Activated CD4-positive, CD25-positive, alpha-beta regulatory T cell treated with anti-CD3 and anti-CD28 coated beads, Interleukin-2, amount 50 U/mL, for 72 hours (primary cell): ENCODE measurements at places on chromosomes 3 and 15.

DNA sequence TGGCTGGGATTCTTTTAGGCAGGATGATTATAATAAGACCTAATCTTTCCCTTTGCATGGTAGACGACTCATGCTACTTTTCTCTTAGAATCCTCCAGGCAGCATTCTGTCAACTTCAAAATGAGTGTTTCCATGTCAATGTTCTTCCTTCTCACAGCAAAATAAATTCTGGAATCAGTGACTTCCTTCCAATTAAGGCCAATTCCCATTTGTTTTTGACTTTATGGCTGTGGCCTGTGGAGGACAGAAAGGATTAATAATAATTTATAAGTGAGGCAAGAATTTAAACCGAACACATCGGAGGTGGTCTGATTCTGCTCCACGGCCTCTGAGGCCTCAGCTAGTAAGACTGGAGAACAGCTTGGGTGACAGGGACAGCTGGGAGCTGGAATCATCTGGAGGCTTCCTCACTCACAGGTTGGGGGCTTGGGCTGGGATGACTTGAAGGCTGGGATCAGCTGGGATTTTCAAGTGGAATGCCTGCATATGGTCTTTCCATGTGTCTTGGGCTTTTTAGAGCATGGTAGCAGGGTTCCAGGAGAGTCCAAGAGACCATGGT, 241.8 kb upstream of the MCTP2 start:
- DNase-seq, result no peak

DNA sequence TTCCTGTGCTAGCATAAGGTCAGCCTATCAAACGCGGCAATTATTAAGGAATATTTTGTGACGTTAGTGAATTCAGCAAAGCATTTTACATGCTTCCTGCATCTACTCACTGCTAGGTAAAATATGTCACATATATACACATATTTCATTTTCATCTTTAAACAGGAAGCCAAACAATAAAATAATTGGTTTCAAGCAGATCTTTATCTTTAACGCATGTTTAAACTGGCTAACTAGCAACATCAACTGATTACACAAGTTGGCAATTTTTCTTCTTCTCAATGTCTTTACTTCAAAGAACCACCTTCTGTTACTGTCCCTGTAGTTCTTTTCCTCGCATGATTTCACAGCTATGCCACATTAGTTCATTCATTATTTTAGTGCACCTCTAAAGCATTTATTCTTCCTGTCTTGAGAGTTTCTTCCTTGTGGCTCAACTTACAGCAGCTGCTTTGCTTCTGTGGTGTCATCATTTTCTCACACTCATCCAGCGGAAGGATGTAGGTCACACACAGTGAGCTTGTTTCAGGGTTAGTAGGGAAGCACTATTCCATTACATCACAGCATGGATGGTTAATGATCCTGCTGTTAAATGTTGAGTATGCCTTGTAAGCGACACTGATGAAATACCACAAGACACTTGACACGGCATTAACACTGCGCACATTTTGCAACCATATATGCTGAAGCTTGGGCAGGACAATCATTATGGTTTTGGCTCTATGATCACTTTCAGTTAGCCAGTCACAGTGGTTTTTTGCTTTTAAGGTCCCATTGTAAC, 2.3 kb upstream of the BCHE start:
- no peak for DNase-seq

GRCh38 chr3:46844881-46845312, 18.3 kb downstream of the MYL3 start:
- no peak for DNase-seq

DNA sequence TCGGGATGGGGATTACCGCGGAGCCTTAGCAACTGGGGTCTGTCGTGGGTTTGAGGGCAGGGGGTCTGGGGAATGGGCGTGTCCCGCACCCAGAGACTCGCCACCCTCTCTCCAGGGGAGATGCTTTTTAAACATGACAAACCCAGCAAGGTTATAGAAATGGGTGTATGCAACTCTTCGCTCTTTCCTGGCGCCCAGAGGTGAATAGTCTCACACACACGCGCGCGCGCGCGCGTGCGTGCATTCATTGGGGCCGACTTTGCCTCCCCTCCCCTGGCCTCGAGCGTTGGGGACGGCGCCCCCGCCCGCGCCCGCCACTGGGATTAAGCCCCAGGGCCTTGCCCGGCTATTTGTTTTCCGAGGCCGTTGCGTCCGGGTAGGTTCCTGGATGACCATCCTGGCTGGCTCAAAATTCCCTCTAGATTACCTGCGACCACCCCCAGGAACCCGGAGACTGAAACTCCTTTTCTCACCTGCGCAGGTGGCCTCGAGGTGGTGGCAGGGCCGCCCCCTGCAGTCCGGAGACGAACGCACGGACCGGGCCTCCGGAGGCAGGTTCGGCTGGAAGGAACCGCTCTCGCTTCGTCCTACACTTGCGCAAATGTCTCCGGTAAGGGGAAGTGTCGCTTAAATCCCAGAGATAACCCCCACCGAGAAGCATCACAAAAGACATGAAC, 777 bp downstream of the GPR160 start:
- peak; percentile 32 for DNase-seq

DNA sequence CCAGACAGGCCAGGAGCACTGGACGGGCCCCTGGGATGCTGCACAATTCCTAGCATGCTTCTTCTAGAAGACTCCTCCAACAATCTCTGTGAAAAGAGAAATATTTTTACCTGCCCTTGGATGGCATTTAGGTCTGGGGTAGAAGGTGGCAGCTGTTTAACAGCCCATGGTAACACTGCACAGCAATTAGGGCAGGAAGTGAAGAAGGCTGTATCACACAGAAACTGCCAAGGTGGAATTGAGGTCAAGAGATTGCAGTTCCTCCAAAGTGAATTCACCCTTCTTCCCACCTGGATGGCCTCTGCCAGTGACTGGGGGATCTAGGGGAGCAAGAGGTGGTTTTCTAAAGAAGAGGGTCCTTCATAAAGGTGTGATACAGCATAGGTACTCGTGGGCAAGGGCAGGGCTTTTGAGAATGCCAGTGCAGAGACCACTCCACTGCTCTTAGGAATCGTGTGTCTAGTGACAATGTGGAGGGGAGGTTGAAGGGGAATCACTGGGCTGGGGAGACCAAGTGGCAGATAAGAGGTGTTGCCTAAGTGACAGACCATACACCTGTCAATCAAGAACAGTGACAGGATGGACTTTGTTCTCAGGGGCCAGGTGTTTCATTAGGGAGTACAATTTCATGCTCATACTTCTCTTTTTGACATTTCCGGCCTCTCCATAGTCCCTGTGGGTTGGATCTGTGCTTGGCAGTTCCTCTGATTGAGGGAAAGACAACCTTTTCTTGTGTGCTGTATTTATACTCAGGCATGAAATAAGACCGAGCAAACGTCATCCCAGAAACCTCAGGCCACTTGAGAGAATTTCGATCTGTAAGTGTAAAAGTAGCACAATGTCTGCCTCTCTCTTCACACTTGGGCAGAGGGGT, 83.5 kb upstream of the BCL6 start:
- no peak for DNase-seq

DNA sequence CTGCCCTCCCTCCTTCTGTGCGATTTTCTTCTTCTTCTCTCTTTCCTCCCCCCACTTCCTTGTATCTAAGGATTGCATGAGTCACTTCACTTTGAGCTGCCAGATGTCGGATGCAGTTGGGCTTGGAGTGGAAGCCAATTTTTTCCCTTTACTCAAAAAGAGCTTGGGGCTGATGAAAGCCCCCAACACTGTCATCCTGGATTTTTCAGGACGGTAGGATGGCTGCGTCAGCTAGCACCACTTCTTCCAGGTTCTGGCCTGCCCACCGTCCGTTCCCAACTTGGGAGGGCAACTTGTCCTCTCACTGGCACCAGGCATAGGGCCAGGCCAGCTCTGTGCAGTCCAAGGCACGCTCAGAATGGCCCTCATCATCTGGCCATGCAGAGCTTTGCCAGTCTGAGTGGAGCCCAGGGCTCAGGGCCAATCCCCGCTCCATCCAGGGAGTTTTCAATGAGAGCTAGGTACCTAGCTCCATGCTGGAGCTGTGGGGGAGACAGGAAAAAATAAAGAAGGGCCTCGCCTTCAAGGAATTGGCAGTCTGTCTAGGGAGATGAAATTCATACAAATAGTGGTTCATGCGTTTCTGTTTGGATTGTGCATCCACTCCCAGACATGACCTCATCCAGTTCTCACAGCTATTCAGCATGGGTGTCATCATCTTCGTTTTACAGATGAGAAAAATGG, 47.7 kb upstream of the INSYN1 start:
- DNase-seq, result no peak

GRCh38 chr3:79157191-79157590, 610.6 kb downstream of the ROBO1 start:
- no peak for DNase-seq

- no peak for DNase-seq
These were observed 530.8 kb downstream of the FOXP1 start for GRCh38 chr3:71052716-71053115.

GRCh38 chr3:112128843-112129727, 4.0 kb downstream of the GCSAM start:
- no peak for DNase-seq

DNA sequence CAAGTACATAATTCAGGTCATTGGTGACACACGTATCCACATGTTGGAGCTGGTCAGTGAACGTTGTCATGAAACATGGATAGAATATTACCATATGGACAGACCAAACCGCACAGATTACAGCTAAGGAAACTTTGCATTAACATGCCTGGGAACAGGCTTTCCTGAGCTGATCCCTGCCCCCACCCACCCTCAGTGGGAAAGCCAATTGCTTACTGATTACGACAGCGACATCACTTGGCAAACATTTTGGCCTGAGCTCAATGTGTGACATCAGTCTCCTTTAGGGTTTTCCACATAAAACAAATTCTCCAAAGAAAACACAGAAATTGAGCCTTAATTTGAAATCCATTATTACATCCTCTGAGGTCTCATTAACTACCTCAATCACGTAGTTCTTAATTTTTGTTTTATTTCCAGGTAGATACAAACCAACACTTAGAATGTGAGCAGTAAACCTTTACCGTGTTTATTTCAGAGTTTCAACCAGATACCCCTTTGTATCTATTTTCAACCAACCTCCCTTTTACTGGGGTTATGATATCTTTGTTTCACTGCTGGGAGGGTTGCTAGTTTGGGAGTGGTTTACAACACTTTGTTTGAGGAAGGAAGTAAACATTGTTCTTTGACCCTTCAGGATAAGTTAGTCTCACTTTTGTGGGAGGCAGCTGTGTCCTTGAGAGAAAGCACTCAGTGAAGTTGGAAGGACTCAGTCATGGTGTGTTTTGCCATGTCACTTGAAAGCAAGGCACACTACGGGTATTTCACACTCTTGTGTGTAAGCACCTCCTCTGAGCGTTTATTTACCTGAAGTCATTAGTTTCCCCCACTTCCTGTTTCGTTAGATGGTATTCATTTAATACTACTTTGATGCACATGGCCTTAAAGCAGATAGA, 103.1 kb downstream of the CMSS1 start:
- no peak for DNase-seq

DNA sequence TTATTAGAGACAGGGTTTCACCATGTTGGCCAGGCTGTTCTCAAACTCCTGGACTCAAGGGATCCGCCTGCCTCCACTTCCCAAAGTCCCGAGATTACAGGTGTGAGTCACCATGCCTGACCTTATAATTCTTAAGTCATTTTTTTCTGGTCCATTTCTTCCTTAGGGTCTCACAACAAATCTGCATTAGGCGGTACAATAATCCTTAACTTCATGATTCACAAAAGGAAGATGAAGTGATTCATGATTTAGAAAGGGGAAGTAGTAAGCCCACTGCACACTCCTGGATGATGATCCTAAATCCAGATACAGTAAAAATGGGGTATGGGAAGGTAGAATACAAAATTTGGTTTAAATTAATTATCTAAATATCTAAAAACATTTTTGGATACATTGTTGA, 45.0 kb upstream of the TKT start:
- no peak for DNase-seq

- peak; percentile 42 for DNase-seq
These were observed 754 bp downstream of the B3GNT5 start for GRCh38 chr3:183253528-183254486.

DNA sequence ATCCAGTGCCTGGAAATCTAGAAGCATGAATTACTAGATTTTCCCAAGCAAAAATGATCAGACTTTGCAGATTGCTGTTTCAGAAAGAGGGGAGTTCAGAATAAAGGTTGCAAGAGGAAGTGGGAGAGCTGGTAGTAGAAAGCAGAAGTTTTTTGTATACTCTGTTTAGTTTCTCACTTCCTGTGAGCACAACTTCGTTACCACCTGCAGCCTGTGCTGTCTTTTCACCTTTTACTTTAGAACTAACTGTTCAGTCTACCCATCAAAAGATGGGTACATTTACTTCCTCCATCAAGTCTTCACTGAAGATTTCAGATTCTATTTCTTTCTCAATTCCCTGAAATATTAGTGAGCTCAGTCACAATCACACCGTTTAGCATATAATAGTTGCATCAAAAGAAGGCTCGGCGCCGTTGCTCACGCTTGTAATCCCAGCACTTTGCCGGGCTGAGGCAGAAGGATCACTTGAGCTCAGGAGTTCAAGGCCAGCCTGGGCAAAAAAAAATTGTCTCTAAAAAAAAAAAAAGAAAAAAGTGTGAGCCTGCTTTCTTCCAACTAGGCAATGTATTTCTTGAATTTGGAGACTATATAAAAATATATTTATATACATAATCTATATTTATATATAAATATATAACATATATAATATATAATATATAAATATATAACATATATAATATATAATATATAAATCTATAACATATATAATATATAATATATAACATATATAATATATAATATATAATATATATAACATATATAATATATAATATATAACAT, 1.8 kb upstream of the CEP97 start:
- no peak for DNase-seq

DNA sequence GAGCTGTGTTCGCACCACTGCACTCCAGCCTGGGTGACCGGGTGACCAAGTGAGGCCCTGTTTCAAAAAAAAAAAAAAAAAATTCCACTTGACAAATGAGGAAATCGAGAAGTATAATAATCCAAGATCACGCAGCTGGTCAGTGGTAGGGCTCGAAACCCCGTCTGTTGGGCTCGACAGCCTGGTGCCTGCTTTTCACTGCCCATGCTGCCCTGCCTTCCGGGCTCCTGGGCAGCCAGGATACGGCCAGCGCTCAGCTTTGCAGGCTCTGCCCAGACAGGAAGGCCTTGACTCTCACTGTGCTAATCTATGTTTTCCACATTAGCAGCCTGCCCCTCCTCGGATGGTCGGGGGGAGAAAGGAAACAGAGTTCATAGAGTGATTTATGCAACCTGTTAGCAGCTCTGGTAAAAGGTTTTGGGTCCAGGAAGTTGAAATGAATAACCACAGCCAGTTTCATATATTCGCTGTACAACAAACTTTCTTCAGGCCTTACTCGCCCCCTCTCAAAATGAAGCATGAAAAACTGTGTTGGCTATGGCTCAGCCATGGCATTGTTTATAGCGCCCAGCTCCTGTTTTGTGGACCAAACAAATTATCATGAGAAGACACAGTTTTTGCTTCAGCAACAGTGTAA, 108.8 kb downstream of the XXYLT1 start:
- DNase-seq, result no peak
